Activated CD4-positive, alpha-beta T cell treated with anti-CD3 and anti-CD28 coated beads, Interleukin-2, amount 10 ng/mL, durations not matched to agents 7 days and 5 days (primary cell): ENCODE measurements at places on chromosomes 3 and 15.
A peak's percentile ranks its signal among the peaks of the same experiment; 100 is the strongest.

DNA sequence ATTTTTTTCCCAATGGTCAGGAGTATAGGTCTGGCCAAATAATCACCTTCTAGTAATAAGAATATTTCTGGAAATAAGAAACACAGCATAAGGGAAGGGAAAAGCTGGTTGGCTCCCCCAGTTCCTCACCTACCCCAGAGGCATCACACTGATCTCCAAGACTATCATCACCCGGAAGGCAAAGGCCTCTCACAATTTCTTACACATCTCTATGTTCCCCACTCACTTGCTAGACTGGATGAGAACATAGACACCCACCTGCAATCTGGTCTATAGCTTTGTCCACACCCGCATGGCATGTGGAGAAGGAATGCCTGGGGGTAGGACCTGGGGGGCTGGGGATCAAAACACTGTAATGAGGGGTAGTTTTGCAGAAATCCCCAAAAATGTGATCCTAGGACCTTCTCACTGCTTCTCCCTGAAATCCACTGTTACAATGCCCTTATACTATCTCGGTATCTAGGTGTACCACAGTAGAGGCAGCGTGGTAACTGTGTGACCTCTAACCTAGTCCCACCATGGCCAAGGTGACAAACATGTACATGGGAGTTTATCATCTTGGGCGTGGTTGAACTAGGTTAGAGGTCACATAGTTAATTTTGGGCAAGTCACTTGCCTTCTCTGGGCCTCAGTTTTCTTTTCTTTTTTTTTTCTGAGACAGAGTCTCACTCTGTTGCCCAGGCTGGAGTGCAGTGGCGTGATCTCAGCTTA is 29.5 kb upstream of the NRROS start:
- DNase-seq = no peak

DNA sequence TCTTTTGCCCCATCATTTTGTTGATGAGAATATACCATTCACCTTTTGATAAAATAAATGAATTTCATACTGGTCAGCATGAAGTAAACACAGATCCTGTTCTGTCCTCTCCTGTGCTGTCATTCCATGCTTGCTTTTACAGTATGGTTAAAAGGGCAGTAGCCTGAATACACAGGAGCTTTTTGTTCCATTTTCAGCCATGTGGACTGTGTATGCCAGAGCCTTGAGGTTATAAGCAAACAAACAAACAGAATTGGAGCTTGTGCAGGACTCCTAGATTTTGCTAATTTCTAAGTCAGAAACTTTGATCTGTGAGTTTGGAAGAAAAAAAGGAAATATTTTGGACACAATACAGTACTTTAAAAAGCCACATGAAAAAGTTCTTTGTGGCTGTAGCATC is 91.9 kb downstream of the LRRC28 start:
- DNase-seq = no peak

DNA sequence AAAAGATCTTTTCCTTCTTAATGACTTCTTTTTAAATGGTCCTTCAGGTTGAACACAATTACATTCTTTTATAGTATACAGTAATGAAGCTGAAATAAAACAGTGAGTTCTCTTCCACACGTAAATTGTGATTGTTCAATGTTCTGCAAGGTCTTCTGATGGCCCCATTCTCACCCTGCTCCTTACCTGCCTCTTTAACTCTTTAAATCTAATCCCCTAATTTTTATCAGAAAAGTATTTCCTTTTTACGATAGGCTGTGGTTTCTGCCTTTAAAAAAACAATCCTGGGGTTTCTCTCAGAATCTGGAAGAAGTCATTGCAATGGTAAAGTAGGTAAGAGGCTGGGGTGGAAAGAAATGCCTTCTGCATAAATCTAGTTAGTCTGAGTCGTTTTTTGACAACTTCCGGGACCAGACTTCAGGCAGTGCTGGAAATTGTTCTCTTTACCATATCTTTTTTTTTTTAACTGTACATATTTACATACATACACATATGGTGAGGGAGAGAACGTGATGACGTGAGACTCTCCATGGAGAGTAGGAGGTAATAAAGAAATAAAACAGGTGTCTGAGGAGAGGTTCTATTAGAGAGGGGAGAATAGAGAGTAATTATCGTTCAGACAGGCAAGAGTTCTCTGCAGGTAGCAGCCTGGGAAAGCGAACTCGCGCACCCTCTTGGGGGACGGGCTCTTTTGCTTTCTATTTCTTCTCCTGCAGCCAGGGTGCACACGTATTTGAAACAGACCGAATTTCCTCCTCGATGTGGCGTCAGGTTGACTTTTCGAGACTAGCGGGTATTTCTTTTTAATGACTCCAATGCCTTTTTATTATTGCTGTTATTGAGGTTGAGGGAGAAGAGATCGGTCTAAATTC is at the start of gene SIDT1:
TSS of gene SIDT1 (plus strand) at position 730 of the 872 bp plus-strand sequence. CDS start 467 bp downstream, outside the sequence.
- peak; percentile 83 for DNase-seq

DNA sequence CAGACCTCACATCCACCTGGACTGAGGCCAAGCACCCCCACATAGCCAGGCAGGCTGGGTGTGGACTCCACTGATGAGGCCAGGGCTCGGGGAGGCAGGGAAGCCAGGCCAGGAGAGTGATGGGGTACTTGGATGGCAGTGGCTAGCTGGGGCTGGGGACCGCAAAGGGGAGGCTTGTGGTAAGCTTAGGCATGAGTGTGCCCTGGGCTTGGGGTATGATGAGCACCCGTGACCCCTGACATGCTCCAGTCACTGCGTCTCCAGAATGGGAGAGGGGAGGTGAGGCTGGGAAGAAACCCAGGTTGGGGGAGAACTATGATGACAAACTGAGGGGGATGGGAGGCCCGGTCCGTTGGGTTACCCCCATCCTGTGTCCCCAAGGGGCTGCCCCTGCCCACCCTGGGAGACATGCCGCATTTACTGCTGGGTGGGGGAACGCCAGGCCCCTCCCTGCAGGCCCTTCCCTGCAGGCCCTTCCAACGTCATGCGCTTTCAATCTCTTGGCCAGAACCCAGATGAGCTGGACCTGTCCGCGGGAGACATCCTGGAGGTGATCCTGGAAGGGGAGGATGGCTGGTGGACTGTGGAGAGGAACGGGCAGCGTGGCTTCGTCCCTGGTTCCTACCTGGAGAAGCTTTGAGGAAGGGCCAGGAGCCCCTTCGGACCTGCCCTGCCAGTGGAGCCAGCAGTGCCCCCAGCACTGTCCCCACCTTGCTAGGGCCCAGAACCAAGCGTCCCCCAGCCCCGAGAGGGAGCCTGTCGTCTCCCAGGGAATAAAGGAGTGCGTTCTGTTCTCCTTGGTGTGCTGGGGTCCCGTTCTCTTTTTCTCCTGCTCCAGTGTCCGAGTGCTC is 34.1 kb downstream of the TSPAN3 start:
- DNase-seq = no peak

GRCh38 chr3:9970020-9970652 is 16.5 kb downstream of the EMC3 start:
- no peak for DNase-seq

DNA sequence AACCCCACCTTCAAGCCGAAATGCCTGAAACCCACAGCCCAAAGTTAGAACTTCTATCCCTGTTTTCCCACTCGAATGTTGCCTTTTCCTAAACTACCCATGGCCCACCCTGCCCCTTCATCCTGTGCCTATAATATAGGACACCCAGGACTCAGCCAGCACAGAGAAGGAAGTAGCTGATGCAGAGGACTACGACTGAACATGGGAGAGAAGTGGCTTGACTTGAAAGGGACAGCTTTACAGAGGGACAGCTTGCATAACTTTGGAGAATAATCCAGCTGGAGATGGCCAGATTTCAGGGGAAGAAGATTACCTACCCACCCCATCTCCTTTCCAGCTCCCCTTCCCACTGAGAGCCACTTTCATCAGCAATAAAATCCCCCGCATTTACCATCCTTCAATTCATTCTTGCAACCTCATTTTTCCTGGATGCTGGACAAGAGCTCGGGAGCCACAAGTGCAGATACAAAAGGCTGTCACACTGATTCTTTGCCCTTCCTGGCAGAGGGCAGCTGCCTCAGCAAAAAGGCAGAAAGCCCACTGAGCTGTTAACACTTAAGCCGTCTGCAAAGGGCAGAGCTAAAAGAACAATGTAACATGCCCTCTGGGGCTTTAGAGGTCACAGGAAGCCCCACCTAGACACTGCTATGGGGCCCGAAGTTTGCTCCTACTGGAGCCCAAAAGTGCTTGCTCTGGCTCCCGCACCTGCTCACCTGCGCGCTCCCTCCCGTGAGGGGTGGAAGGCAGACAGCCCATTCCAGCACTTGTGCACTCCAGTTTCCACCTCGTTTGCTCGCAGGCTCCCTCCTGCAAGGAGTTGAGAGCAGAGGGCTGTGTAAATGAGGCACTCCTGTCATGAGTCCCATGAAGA is 224.0 kb downstream of the TBC1D5 start:
- DNase-seq = no peak

DNA sequence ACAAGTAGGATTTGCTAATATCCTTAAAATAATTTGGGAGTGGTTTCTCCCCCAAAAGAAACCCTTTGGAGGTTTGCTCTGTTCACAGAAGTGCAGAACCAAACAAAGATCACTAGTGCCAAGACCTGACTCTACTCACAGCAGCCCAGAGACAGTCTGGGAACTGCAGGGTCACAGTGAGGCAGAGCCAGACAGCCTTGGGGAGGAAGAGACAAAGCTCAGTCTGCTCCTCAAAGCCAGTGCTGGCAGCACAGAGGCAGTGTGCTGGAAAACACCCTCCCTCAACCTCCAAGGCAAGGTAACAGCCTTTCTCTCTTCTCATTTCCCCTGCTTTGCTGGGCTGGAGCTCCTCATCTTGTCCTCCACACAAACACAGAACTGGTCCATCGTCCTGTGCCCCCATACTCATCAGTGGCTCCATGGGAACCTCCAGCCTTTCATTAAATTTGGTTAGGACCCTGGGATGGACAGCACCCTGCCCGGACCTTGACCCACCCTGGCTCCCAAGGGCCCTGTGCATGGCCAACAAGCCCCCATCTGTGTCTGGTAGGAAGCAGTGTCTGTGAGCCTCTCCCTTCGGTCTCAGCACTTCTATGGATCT is 12.6 kb downstream of the RAB6B start:
- no peak for DNase-seq

DNA sequence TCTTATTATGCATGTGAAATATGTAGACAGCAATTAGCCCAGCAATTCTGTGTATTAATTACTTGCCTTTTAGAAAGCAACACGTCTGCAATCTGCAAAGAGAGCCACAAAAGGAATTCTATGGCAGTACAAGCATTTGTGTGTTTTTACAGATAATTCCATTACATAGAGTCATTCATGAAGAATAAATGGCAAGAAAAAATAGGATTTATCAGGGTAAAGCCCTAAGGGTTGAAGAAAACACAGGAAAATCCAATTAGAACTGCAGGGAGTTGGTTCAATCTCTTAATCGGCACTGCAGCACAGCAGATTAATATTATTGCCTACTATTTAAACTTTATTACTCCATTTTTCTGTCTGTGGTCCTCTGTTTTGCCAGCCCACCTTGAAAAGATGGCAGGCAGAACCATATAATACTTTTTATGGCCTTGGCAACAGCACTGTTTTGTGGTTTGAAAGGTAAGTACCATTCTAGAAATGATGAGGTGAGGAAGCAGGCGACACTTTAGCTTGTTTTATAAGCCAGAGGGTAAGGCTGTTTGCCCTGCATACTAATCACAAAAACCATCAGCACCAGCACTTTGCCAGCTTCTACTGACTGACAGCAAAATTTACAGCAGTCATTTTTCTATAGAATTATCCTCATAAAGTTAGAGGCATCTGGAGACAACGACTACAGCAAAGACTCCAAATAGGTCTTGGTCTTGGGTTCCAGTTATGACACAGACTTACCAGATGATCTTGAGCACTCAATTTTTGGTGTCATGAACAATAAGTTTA is 638.2 kb upstream of the NAALADL2 start:
- DNase-seq = no peak

GRCh38 chr3:129195731-129196256 is 12.1 kb upstream of the CNBP start:
- DNase-seq = no peak

DNA sequence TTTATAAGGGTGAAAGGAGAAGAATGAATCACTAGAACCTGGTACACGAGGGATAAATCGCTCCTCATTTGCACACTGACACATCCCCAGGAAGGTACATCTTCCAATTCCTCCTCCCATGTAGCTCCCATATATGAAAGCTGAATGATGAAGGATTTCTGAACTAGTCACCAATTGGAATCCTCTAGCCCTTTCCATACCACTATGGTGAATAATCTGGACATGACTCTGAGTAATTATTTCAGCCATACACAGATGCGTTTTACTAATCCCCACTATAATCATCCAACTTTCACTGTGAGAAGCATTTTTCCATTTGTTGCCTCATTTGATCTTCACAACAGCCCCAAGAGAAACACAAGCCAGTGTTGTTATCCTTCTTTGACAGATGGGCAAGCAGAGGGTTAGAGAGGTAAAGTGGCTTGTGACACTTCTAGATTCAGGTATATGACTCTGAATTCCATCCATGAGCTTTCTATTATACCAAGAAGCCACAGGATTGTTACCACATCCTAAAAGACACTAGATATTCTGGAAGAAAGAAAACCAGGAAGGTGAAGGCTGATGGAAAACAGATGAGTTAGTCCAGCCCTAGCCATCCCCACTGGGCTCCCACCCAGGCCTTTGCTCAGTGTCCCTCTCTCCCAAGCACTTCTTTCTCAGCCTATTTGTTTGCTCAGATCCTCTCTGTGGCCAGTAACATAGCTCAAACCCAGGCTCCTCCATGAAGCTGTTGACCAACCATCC is 22.2 kb upstream of the BCL6 start:
- DNase-seq = no peak

GRCh38 chr3:38126121-38126892 is 10.6 kb downstream of the ACAA1 start:
- no peak for DNase-seq

DNA sequence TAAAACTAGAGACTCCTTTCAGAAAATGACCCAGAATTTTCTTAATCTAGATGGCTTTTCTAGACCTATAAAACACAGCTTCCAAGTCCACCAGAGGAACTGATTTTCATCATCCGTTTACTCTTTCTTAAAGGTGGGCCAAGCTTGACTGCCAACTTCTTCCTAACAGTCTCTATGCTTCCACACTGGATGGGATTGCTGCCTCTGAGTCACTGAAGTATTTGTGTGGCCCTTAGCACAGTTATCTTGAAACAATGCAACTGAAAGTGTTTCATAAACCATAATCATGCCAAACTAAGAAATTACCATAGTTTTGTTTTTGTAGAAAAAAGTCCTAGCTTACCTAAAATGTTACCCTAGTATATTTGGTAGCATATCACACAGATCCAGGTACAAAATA is 985.7 kb downstream of the TUSC7 start:
- DNase-seq = no peak

DNA sequence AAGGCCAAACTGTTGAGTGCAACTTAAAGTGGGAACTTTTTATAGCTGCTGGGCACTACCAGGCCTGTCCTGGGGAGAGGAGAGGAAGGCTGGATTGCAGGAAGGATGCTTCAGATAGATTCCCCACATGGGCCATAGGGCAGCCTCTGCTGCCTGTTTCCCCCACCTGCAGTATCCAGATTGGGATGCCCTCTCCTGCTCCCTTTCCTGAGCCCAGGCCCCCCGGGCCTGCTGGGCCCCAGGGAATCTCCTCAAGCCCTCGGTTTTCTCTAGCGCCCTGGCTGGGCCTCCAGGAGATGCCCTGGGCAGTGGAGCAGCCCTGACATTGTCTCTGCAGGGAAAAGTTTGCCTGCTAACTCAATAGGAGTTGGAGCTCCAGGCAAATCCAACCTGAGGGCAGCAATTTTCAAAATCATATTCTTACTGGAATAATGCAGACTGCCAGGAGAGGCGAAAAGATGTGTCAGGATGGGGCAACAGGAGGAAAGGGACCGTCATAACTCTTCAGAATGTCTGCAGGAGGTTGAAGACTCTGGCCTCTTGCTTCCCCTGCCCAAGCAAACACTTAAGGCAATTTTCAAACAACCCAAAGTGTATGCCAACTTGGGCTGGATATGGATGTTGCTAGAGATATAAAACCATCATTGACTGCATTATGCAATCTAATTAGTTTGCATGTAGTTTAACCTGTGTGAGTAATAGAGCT is 4.4 kb downstream of the NR2F2 start:
- no peak for DNase-seq
